Mesothelial cell of epicardium (in vitro differentiated cells): ENCODE measurements at places on chromosomes 16 and 17. TPM values are rescaled to one million over a fixed set of nuclear protein-coding genes. Genes with fewer than 3 reads are reported as not detected.

CCL11 gene
- total RNA-seq, result not detected in 3 replicates

- no peaks in the 10 kb centered on the region for H3K36me3 ChIP-seq
- no peak overlapping the region for H3K4me3 ChIP-seq
- H3K27me3 ChIP-seq, result peaks cover 11% of the 10 kb centered on the region
- no peak for DNase-seq
Measured at GRCh38 chr16:22183901-22184614, 21.8 kb downstream of the SDR42E2 start.

- peaks cover 3% of the 10 kb centered on the region for H3K36me3 ChIP-seq
- DNase-seq, result no peak
- no peak overlapping the region for H3K4me3 ChIP-seq
- no peaks in the 10 kb centered on the region for H3K4me1 ChIP-seq
Measured at GRCh38 chr16:12439399-12440227, 364.1 kb downstream of the CPPED1 start.

- no peak overlapping the region for H3K4me3 ChIP-seq
- H3K36me3 ChIP-seq, result no peaks in the 10 kb centered on the region
- no peak for DNase-seq
- peak overlapping the region; percentile 89 for H3K27ac ChIP-seq
Measured at GRCh38 chr17:79852748-79853147, 13.5 kb upstream of the CBX4 start.

DNA sequence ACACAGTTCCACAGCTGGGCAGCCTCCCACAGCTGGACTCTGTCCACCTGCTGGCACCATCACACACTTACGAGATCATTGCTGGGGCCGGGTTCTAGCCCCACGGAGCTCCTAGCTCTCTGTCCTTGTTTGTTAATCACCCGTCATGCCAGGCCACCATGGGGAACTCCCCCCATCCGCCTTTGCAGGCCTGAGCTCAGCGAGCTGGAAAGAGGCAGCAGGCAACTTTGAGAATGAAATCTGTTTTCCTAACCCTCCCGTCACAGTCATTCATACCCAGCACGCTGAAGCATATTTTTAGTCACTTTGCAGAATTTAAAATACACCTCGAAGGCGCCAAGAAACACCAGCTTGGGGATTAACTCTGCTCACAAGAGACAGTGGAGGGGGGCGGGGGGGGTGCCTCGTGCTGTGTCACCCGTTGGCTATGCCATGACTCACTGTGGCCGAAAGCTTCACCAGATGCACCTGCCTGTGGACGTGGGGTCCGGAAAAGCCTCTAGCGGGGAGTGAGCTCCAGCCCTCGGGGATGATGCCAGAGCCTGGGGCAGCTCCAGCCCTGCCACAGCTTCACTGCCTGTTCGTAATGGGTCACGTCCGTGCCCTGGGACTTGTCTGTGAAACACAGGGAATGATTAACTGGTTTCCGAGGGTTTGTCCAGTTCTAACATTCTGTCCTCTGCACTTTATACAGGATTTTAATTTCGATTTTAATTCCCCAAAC, 1.4 kb upstream of the SPNS2 start:
- H3K27ac ChIP-seq, result no peak overlapping the region
- H3K27me3 ChIP-seq, result peaks cover 36% of the 10 kb centered on the region
- H3K4me1 ChIP-seq, result peaks cover 28% of the 10 kb centered on the region
- H3K4me3 ChIP-seq, result peak overlapping the region; percentile 38
- no peak for DNase-seq
- H3K36me3 ChIP-seq, result no peaks in the 10 kb centered on the region

FOXN1 gene
- 0.34 to 0.42 TPM (median 0.34 TPM) in 3 replicates for total RNA-seq

TPSD1 gene
- not detected in 3 replicates for total RNA-seq

DNA sequence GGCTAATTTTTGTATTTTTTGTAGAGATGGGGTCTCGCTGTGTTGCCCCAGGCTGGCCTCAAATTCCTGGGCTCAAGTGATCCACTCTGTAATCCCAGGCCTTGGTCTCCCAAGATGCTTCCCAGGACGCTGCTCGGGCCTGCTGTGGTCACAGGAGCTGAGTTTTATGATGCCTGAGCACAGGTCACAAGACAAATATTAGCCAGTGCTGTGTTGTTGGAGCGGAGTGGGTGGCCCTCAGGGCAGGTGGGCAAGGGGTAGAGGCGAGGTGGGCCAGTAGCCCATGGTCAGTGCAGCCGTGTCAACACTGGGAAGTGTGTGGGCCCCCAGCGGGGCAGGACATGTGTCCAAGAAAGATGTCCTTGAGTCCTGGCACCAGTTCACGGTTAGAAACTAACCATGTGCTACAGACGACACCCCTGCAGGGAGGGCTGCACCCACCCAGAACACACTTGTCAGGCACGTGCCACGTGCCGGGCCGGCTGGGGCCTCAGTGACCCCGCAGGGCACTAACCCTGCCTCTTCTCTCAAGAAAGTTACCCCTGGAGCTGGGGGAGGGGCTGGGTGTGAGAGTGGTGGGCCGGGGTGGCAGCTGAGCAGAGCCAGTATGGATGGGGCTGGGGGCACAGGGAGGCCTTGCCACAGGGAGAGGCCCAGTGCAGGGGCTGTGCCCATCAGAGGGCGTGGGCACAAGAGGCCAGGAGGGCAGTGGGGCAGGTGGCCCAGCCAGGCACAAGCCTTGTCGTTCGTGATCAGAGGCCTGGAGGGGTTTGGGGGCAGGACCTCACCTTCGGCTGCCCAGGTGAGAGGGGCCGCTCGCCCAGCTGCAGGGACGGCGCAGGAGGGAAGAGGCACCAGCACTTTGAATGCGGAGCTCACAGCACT, 103.1 kb upstream of the CHMP6 start:
- DNase-seq, result no peak
- H3K4me1 ChIP-seq, result peaks cover 8% of the 10 kb centered on the region
- no peaks in the 10 kb centered on the region for H3K27me3 ChIP-seq
- H3K27ac ChIP-seq, result no peak overlapping the region
- no peak overlapping the region for H3K4me3 ChIP-seq
- peaks cover 11% of the 10 kb centered on the region for H3K36me3 ChIP-seq
